AG10803 (cell line): ENCODE measurements at places on chromosomes 2 and 18.

- no peak for DNase-seq
These were observed 819 bp downstream of the TGIF1 start for GRCh38 chr18:3450799-3451182.

DNA sequence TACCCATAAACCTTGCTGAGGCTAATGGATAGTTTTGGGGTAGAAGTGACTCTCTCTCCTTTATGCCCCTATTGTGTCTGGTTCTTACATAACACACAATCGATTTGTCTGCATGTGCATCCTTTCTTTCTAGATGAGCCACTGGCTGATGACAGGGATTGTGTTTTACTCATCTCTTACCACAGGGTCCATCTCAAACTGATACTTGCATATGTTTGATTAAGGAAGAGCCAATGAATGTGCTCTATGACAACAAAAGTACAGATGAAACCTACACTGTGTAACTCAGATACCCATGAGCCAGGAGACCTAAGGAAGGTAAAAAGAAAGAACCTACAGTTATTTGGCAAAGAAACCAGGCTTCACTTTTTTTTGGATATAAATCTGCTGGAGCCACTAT, 13.2 kb upstream of the BZW1 start:
- no peak for DNase-seq

- DNase-seq: no peak
These were observed 86.6 kb upstream of the ODC1 start for GRCh38 chr2:10534514-10535250.

GRCh38 chr2:84077496-84077895, 381.6 kb downstream of the SUCLG1 start:
- DNase-seq: peak; percentile 1
